ENCODE measurements at places on chromosomes 13 and 19. TPM values are rescaled to one million over a fixed set of nuclear protein-coding genes. Genes with fewer than 3 reads are reported as not detected.

DNA sequence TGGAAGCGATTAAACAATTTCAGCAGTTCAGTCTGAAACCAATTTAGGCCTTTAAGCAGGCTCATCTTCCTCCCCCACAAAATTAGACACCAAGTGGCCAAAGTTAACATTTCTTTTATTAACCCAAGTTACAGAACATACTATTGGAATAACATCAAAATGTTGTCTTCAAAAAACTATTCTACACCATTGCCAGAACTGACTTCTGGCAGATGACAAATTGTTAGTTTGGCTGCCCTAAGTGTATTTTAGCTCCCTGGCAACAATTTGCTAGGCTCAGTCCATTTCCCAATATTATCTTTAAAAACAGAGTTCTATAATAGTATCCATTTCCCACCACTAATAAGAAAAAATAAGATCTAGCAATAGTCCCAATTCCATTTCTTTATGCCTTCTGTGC lies 107.8 kb downstream of the SGCG start:
- H3K4me1 ChIP-seq: no peaks in the 10 kb centered on the region
- no peak overlapping the region for H3K4me3 ChIP-seq
- no peaks in the 10 kb centered on the region for H3K27me3 ChIP-seq
- H3K27ac ChIP-seq: no peak overlapping the region

GRCh38 chr13:91356919-91357612 lies 9.6 kb downstream of the MIR17HG start:
- H3K4me3 ChIP-seq: no peak overlapping the region
- H3K27ac ChIP-seq: no peak overlapping the region
- no peak for DNase-seq
- no peaks in the 10 kb centered on the region for H3K27me3 ChIP-seq
- no peaks in the 10 kb centered on the region for H3K36me3 ChIP-seq
- peaks cover 11% of the 10 kb centered on the region for H3K4me1 ChIP-seq

DNA sequence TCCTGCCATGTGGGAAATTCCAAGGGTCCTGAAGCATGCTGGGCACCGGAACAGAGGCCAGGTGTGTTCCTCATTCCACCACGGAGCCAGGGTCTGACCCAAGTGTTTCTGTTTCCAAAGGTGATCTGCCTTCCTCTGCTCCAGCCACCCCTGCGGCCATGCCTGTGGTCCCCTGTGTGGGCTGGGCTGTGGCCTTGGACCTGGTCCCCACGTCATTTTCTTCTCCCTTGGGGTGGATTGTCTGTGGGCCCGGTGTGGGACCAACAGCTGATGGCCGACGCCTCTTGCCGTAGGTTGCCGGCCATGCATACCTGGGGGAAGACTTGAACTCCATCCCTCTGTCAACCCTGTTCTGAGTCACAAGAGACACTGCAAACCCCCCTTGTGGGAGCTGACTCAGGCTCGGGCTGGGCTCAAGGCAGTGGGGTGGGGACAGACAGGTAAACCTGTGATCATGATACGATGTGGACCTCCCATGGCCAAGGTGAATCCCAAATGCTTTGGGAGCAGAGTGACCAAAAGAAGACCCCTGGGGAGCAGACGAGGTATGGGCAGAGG lies 35.0 kb downstream of the ATP11A start:
- peak overlapping the region; percentile 27 for H3K27ac ChIP-seq
- no peak overlapping the region for H3K4me3 ChIP-seq
- H3K27me3 ChIP-seq: no peaks in the 10 kb centered on the region
- no peaks in the 10 kb centered on the region for H3K36me3 ChIP-seq
- DNase-seq: no peak

GRCh38 chr13:90979059-90979458 lies 368.4 kb upstream of the MIR17HG start:
- no peak overlapping the region for H3K27ac ChIP-seq
- H3K4me3 ChIP-seq: no peak overlapping the region
- no peak for DNase-seq
- no peaks in the 10 kb centered on the region for H3K4me1 ChIP-seq
- no peaks in the 10 kb centered on the region for H3K36me3 ChIP-seq

- DNase-seq: peak; percentile 68
- H3K36me3 ChIP-seq: no peaks in the 10 kb centered on the region
- no peaks in the 10 kb centered on the region for H3K27me3 ChIP-seq
- H3K4me1 ChIP-seq: peaks cover 37% of the 10 kb centered on the region
- H3K4me3 ChIP-seq: no peak overlapping the region
Measured at GRCh38 chr13:113860051-113860664, 3.7 kb downstream of the GAS6 start.

DNA sequence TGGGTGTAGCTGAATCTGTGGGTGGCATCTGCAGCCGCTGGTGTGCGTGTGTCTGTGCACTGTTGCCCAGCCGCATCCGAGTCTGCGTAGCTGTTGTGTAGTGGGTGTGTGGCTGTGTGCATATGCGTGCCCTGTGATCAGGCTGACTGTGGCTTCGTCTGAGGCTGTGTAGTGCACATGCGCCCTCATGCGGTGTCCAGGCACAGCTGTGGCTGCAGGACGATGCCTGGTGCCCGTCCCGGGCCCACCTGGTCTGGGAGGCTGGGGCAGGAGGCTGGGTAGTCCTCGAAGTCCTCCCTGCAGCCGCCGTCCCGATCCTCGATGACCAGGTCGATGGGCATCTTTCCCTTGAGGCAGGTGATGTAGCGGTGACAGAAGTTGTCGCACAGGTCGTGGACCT lies 4.9 kb downstream of the MEIS3 start:
- peaks cover 31% of the 10 kb centered on the region for H3K27me3 ChIP-seq
- no peaks in the 10 kb centered on the region for H3K4me1 ChIP-seq
- no peaks in the 10 kb centered on the region for H3K36me3 ChIP-seq
- no peak overlapping the region for H3K27ac ChIP-seq

DNA sequence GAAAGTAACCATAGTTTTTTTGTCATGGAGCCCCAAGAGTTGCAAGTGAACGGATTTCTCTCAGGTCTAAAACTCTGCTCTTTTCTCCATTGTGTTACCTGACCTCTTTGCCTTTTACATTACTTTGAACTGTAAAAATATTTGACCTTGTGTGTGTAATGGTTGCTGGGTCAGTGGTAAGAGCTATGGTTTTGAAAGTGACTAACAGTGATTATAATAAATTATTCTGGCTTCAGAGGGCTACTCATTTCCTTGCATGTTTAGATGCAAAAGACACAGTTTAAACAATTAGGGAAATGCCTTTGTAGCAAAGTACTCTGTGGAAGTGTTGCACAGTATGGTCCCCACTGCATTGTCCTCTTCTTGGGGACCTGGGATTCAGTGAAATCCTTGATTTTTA lies 29.3 kb upstream of the PSG8 start:
- H3K4me3 ChIP-seq: no peak overlapping the region
- no peaks in the 10 kb centered on the region for H3K4me1 ChIP-seq
- no peak for DNase-seq
- no peaks in the 10 kb centered on the region for H3K36me3 ChIP-seq
- no peak overlapping the region for H3K27ac ChIP-seq
- H3K27me3 ChIP-seq: no peaks in the 10 kb centered on the region

DNA sequence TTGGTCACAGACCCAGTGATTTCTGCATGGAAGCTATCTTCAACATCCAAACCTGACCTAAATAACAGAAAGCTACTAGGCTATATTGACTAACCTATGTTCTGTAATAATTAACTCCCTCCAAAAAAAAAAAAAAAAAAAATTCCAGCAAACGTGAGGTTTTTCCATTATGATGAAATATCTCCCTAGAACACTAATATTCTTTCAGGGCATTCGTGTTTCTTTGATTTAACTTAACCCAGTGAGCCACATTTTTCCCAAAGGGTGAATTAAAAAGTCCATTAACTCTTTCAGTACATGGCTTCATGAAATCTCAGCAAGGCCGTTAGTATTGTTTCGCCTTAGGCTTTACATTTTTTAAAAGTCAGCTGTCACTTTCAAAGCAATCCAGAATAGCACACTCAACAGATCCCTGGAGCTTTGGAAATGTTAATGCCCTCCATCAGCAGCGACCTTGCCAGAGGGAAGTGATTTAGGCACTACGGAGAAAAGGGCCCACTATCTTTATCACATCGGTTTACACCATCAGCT lies 175.8 kb downstream of the DCT start:
- H3K36me3 ChIP-seq: no peaks in the 10 kb centered on the region
- peak overlapping the region; percentile 75 for H3K27ac ChIP-seq
- H3K27me3 ChIP-seq: no peaks in the 10 kb centered on the region
- no peak overlapping the region for H3K4me3 ChIP-seq
- no peak for DNase-seq

The ZNF528 gene
- total RNA-seq: 22.2 TPM

The SPRY2 gene
- total RNA-seq: 48.2 TPM

The KLHL1 gene
- 0.96 TPM for total RNA-seq

The ZNF358 gene
- total RNA-seq: 39.9 TPM

The CYP4F2 gene
- total RNA-seq: not detected

The LIG1 gene
- total RNA-seq: 23.8 TPM

The FSD1 gene
- total RNA-seq: 1.2 TPM

The KMT5C gene
- 13.6 TPM for total RNA-seq

The GGN gene
- total RNA-seq: 0.12 TPM

All from hepatocyte (in vitro differentiated cells).